Liver (tissue), 10 donors: ENCODE measurements at places on chromosomes 12 and 14. TPM values are rescaled to one million over a fixed set of nuclear protein-coding genes. Genes with fewer than 3 reads are reported as not detected.

The ZNF664 gene
- 40.3 TPM for total RNA-seq

The DAO gene
- total RNA-seq, result 28.3 TPM

The CCDC196 gene
- 5.4 TPM for total RNA-seq

The AQP2 gene
- not detected for total RNA-seq

The MAP3K9 gene
- 0.65 TPM for total RNA-seq

The P2RX2 gene
- total RNA-seq, result not detected

The FAM186B gene
- total RNA-seq, result 0.19 TPM

The NTN4 gene
- total RNA-seq, result 3.2 TPM

The CCDC38 gene
- 1.3 TPM for total RNA-seq

The GPR135 gene
- 2.9 TPM for total RNA-seq

The PPP1CC gene
- 49.2 TPM for total RNA-seq

The CLEC4D gene
- total RNA-seq, result 0.51 TPM

The CCNT1 gene
- total RNA-seq, result 15.9 TPM

The ITGB7 gene
- total RNA-seq, result 1.7 TPM

The ABHD12B gene
- total RNA-seq, result not detected

The C12orf54 gene
- not detected for total RNA-seq

The HSPA2 gene
- total RNA-seq, result 5.6 TPM

The ZNF10 gene
- 5.4 TPM for total RNA-seq

The C12orf43 gene
- 7.3 TPM for total RNA-seq

The LIN7A gene
- 9.7 TPM for total RNA-seq

The HOXC4 gene
- total RNA-seq, result not detected

The MIPOL1 gene
- 6.6 TPM for total RNA-seq

The TTC6 gene
- 2.0 TPM for total RNA-seq

The VRTN gene
- total RNA-seq, result not detected

The RNASE4 gene
- 191 TPM for total RNA-seq

The PRR4 gene
- total RNA-seq, result 3.5 TPM

The TAMALIN gene
- 1.9 TPM for total RNA-seq

The TMEM119 gene
- 0.25 TPM for total RNA-seq

The FOXM1 gene
- 10.3 TPM for total RNA-seq

The OR4E2 gene
- total RNA-seq, result not detected

The SPRING1 gene
- 8.1 TPM for total RNA-seq

The PTHLH gene
- total RNA-seq, result not detected

The C14orf132 gene
- 1.9 TPM for total RNA-seq

The RAB21 gene
- total RNA-seq, result 6.5 TPM

The APOF gene
- total RNA-seq, result 11.9 TPM

The IL26 gene
- not detected for total RNA-seq

The ASCL1 gene
- total RNA-seq, result not detected

The GYS2 gene
- 86.8 TPM for total RNA-seq

The TSHR gene
- total RNA-seq, result not detected

The APOLD1 gene
- total RNA-seq, result 5.1 TPM

The TAS2R42 gene
- not detected for total RNA-seq

The MIS18BP1 gene
- total RNA-seq, result 39.9 TPM

The PRB2 gene
- not detected for total RNA-seq

The G2E3 gene
- 14.0 TPM for total RNA-seq

The NFATC4 gene
- 3.6 TPM for total RNA-seq

The TMEM263 gene
- total RNA-seq, result 21.8 TPM

The EIF2S1 gene
- total RNA-seq, result 68.0 TPM

The PHLDA1 gene
- 4.5 TPM for total RNA-seq

The DCD gene
- not detected for total RNA-seq
